Calu3 (cell line): ENCODE measurements at places on chromosomes 5 and 9. TPM values are rescaled to one million over a fixed set of nuclear protein-coding genes. Genes with fewer than 3 reads are reported as not detected.

DNA sequence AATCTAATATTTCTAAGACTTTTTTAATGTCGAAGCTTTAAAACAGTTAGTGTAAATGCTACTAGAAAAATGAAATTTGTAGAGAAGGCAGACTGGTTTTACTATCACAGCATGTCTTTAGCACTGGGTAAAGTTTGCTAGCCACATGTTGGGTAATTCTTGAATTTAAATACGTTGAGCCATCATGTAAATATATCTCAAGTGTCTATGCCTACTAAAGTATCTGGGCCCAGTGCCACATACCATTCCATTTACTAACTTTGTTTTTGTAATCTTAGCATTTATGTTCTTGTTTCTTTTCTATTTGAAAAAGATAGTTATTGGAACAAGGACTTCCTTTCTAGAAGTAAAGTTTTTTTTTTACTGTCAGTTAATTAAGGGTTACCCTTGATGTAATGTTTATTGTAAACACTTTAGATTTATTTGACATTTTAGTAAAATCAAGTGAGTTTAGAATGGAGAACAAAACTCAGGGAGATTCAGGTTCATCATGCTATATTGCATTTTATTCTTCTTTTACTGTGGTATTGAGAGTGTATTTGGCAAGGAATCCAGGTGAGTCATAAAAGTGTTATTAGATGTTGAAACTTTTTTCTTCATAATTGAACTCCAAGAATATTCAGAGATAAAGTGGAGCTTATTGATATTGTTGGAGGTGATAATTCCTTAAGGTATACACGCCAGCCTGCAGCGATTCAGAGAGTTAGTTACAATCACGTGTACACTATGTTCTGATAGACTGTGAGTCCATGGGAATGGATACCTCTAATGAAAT is 182.4 kb downstream of the CCDC171 start:
- H3K27ac ChIP-seq: no peak overlapping the region
- no peak for DNase-seq
- no peaks in the 10 kb centered on the region for H3K4me1 ChIP-seq
- H3K4me3 ChIP-seq: no peak overlapping the region

The SOHLH1 gene
- not detected in 2 replicates for total RNA-seq

- no peaks in the 10 kb centered on the region for H3K4me1 ChIP-seq
- peaks cover 8% of the 10 kb centered on the region for H3K36me3 ChIP-seq
- no peak for DNase-seq
- no peaks in the 10 kb centered on the region for H3K27me3 ChIP-seq
- H3K4me3 ChIP-seq: no peak overlapping the region
Observed at GRCh38 chr9:99977033-99977792, 70.8 kb downstream of the STX17 start.

DNA sequence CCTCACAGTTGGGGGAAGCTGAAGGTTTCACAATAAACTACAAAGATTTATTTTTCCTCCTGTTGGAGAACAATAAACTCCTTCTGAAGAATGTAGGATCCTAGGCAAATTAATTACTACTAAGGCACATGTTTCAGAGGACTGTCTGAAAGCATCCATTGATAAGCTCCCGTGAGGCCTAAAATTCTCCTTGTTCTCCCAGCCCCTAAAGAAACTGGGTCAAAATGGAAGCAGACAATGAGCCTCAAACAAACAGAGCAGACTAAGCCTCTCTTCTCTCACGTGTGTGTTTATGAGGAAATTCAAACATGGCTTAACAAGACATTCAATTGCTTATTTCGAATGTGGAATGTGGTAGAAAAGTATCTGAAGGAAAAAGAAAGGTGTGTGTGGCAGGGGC is 249.0 kb downstream of the GLIS3 start:
- no peak for DNase-seq
- no peak overlapping the region for H3K27ac ChIP-seq
- H3K4me1 ChIP-seq: peaks cover 19% of the 10 kb centered on the region
- no peaks in the 10 kb centered on the region for H3K36me3 ChIP-seq
- H3K27me3 ChIP-seq: no peaks in the 10 kb centered on the region

GRCh38 chr5:19608444-19609002 is 379.5 kb downstream of the CDH18 start:
- no peak overlapping the region for H3K4me3 ChIP-seq
- H3K4me1 ChIP-seq: no peaks in the 10 kb centered on the region
- no peak for DNase-seq
- H3K36me3 ChIP-seq: no peaks in the 10 kb centered on the region

GRCh38 chr9:135198144-135198543 is 110.7 kb downstream of the OLFM1 start:
- peaks cover 14% of the 10 kb centered on the region for H3K27me3 ChIP-seq
- no peak for DNase-seq
- H3K27ac ChIP-seq: no peak overlapping the region

DNA sequence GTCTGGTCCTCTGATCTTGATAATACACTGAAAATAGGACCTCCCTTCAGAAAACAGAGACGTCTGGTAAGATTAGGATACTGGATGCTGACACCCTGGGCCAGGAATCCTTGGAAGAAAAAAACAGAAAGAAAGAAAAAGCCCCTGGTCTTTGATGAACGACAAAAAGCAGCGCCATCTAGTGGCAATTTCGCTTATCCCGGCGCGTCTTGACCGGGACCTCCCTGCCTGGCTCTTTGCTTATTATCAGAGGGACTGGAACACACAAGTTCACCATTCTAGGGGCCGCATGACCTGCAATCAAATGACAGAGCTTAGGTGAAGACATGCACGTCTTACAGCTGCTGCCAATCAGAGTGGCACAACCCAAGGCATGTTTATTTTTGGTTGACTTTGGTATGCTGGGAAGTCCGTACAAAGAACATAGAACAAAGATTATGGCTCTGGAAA is 114.9 kb upstream of the NFIB start:
- H3K4me3 ChIP-seq: no peak overlapping the region
- no peaks in the 10 kb centered on the region for H3K27me3 ChIP-seq
- peaks cover 19% of the 10 kb centered on the region for H3K4me1 ChIP-seq
- H3K36me3 ChIP-seq: no peaks in the 10 kb centered on the region
- no peak overlapping the region for H3K27ac ChIP-seq
- peak; percentile 63 for DNase-seq

- no peak overlapping the region for H3K4me3 ChIP-seq
- peaks cover 33% of the 10 kb centered on the region for H3K36me3 ChIP-seq
- peaks cover 28% of the 10 kb centered on the region for H3K4me1 ChIP-seq
- no peaks in the 10 kb centered on the region for H3K27me3 ChIP-seq
Observed at GRCh38 chr9:132404228-132404881, 2.3 kb downstream of the TTF1 start.

The PRDM9 gene
- not detected in 2 replicates for total RNA-seq

The TMED7 gene
- 121 and 137 TPM in 2 replicates for total RNA-seq

The RAB3C gene
- total RNA-seq: not detected in 2 replicates

The C9 gene
- not detected in 2 replicates for total RNA-seq

DNA sequence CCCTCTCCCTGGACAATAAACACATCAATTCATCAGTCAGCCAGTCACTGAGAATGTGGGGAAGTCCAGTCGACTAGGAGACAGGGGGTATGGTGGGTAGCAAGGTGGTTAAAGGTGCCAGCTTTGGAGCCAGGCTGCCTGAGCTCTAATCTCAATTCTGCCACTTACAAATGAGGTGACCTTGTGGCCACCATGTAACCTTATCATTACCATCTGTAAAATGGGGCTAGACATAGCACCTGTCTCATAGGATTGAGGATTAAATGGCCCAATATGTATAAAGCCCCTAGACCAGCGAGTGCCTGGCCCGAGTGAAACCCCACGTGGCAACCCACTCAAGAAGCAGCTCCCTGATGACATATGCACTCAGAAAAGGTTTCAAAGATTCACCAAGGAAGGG is 73.3 kb upstream of the TBC1D2 start:
- H3K27me3 ChIP-seq: peaks cover 27% of the 10 kb centered on the region
- no peaks in the 10 kb centered on the region for H3K36me3 ChIP-seq
- H3K4me1 ChIP-seq: peaks cover 8% of the 10 kb centered on the region
- no peak overlapping the region for H3K4me3 ChIP-seq
- no peak overlapping the region for H3K27ac ChIP-seq

The NPDC1 gene
- total RNA-seq: 65.2 and 78.6 TPM in 2 replicates

- H3K36me3 ChIP-seq: no peaks in the 10 kb centered on the region
- no peak overlapping the region for H3K4me3 ChIP-seq
- DNase-seq: no peak
- no peak overlapping the region for H3K27ac ChIP-seq
- H3K4me1 ChIP-seq: peaks cover 14% of the 10 kb centered on the region
Observed at GRCh38 chr5:96822686-96823459, 15.1 kb upstream of the ERAP1 start.

DNA sequence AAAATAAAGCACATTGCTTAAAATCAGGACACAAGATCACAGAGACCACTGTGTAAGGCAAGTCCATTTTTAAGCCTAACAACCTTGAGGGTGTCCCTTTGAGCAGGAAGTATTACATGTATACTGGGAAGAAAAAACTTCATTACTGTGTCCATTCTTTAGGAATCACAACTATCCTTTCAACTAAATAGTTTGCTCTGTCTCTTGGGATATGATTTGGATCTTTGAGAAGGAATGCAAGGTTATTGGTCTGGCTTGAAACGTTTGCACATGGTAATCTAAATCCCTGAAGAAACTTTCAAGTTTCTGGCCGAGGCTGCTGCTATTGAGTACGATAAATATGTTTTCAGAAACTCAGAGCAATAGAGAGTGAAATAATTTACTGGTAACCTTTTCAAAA is 923.0 kb upstream of the SEMA6A start:
- H3K27ac ChIP-seq: no peak overlapping the region
- no peaks in the 10 kb centered on the region for H3K27me3 ChIP-seq
- no peaks in the 10 kb centered on the region for H3K36me3 ChIP-seq
- H3K4me1 ChIP-seq: no peaks in the 10 kb centered on the region
- DNase-seq: no peak

DNA sequence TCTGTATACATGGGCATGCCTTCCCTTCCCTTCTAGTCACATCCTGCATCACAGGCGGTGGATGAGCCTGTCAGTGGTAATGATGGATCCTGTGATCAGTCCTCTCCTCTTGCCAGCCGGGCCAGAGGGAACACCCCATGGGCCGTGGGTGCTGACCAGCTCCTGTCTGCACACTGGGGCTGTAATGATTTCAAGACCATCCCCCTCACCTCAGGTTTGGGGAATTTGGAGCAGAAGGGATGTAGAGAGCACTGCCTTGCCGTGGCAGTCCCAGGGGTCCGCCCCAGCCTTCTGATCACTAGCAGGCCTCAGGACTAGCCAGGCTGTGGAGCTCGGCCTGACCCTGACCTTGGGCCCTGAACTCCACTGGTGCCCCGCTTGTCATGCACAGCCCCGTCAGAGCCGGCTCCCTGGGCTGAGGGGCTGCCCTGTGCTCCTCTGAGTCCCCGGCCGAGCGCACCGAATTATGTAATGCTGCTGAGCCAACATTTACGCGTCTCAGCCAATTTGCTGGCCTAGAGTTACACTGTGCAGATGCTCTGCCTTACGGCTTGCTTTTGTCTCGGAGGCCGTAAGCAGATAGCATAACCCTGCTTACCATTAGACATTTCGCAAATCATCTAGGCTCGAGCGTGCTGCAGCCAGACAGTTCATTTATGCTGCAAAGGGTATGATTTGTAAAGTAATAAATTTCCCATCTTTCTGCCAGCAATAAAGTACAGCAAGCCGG is 155.3 kb downstream of the MACROH2A1 start:
- no peak overlapping the region for H3K27ac ChIP-seq
- no peak overlapping the region for H3K4me3 ChIP-seq
- no peak for DNase-seq
- H3K36me3 ChIP-seq: peaks cover 4% of the 10 kb centered on the region

DNA sequence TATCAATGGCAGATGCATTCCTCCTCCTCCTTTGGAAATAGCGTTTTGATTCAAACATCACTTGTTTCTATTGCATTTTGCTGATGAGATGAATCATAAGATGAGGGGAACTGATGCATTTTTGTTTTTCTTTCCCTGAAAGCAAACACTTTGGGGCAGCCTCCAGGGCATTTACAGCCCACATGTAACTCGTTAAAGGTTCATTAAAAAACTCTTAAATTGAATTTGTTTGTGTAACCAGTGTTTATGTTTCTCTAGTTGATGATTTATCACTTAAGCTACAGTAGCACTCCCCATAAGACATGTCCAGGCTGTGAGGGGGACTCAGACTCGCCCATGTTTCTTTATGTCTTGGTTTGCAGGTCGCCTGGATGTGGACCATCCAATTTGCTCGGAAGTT is 246.1 kb upstream of the ANKH start:
- no peaks in the 10 kb centered on the region for H3K36me3 ChIP-seq
- H3K4me3 ChIP-seq: no peak overlapping the region
- DNase-seq: no peak

GRCh38 chr5:107979291-107979690 is 308.6 kb upstream of the EFNA5 start:
- no peak overlapping the region for H3K27ac ChIP-seq
- H3K4me1 ChIP-seq: no peaks in the 10 kb centered on the region
- H3K27me3 ChIP-seq: no peaks in the 10 kb centered on the region
- DNase-seq: no peak

The IFNB1 gene
- total RNA-seq: 0.42 and 0.61 TPM in 2 replicates

The SPOCK1 gene
- 3.2 and 3.3 TPM in 2 replicates for total RNA-seq

The AGXT2 gene
- not detected in 2 replicates for total RNA-seq

DNA sequence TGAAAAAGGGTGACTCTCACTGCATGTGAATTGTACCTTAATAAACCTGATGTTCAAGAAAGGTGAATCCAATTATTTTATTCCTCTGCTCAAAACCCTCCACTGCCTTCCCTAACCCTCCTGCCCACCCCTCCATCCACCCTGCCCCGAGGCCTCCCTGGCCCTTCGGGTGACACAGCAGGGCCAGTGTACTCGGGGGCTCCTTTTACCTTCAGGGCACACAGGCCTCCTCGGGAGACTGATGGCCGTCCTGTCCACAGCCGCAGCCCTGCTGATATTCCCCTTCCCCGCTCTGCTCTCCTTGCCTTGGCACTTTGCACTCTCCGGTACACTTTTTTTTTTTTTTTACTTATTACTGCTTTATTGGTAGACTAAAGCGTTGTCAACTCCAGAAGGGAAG is 234.0 kb downstream of the CACNA1B start:
- no peak overlapping the region for H3K27ac ChIP-seq
- no peaks in the 10 kb centered on the region for H3K4me1 ChIP-seq
- no peak overlapping the region for H3K4me3 ChIP-seq
- DNase-seq: no peak

GRCh38 chr5:54603372-54603771 is 85.8 kb downstream of the SNX18 start:
- H3K36me3 ChIP-seq: no peaks in the 10 kb centered on the region
- no peak for DNase-seq
- H3K27me3 ChIP-seq: no peaks in the 10 kb centered on the region
- H3K4me3 ChIP-seq: no peak overlapping the region
- no peaks in the 10 kb centered on the region for H3K4me1 ChIP-seq

The PAX5 gene
- not detected in 2 replicates for total RNA-seq

The CCDC183 gene
- 0.38 TPM in 1 of 2 replicates, not detected in the other for total RNA-seq

GRCh38 chr5:180688330-180689070 is 39.1 kb upstream of the FLT4 start:
- no peak overlapping the region for H3K27ac ChIP-seq
- no peak for DNase-seq
- H3K27me3 ChIP-seq: peaks cover 86% of the 10 kb centered on the region
- H3K4me1 ChIP-seq: peaks cover 10% of the 10 kb centered on the region

The TRIP13 gene
- total RNA-seq: 25.8 and 29.9 TPM in 2 replicates

GRCh38 chr9:21579247-21579671 is 97.1 kb upstream of the IFNE start:
- no peak for DNase-seq
- H3K4me1 ChIP-seq: peaks cover 32% of the 10 kb centered on the region

- peaks cover 5% of the 10 kb centered on the region for H3K36me3 ChIP-seq
- H3K27ac ChIP-seq: no peak overlapping the region
- DNase-seq: no peak
- peaks cover 14% of the 10 kb centered on the region for H3K27me3 ChIP-seq
- H3K4me1 ChIP-seq: no peaks in the 10 kb centered on the region
- H3K4me3 ChIP-seq: no peak overlapping the region
Observed at GRCh38 chr5:1883120-1883924, 597 bp upstream of the IRX4 start.
